ENCODE measurements at places on chromosomes 1 and 21. TPM values are rescaled to one million over a fixed set of nuclear protein-coding genes. Genes with fewer than 3 reads are reported as not detected.
A peak's percentile ranks its signal among the peaks of the same experiment; 100 is the strongest.

ANKRD13C gene
- 10.9 TPM for total RNA-seq

DNA sequence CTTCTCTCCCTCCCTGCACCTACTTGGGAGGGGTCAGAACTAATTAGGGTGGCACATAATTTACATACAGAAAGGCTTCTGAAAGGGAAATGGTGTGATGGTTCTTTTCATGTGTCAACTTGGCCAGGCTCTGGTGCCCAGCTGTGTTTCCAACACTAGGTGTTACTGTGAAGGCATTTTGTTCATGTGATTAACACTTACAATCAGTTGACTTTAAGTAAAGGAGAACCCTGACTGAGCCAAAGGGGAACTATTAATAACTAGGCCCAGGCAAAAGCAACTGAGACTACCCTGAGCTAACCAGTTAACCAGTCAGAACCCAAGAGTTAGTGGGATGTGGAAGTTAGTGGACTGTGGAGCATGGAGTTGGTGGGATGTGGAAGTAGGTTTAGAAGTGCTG is 114.9 kb downstream of the SEC16B start:
- DNase-seq: no peak
- H3K27me3 ChIP-seq: no peaks in the 10 kb centered on the region

DNA sequence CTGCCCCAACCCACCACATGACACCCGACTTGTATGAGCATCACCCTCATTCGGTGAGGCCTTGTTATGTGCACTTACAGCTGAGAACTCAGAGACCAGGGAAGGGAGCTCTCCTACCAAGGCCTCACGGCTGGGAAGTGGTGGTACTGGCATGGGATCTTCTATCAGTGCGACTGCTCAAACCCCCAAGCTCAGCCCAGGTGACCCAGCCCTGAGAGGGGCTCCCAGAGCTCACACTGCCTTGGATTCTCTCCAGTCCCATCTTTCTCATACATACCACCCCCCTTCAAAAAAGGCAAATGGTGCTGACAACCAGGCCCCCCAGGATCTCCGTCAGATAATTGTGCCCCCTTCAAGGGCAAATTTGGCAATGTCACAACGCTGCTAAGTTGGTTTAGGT is 777 bp upstream of the PLA2G2F start:
- no peaks in the 10 kb centered on the region for H3K4me1 ChIP-seq
- peaks cover 13% of the 10 kb centered on the region for H3K27me3 ChIP-seq
- DNase-seq: no peak
- no peak overlapping the region for H3K27ac ChIP-seq
- H3K4me3 ChIP-seq: no peak overlapping the region

GRCh38 chr1:156083800-156084790 is 1.8 kb upstream of the MEX3A start:
- H3K27ac ChIP-seq: no peak overlapping the region
- no peak for DNase-seq
- peaks cover 11% of the 10 kb centered on the region for H3K4me1 ChIP-seq

WNT3A gene
- total RNA-seq: not detected

KRTAP19-1 gene
- not detected for total RNA-seq

SHISA4 gene
- 10.0 TPM for total RNA-seq

- H3K27me3 ChIP-seq: no peaks in the 10 kb centered on the region
- peaks cover 1% of the 10 kb centered on the region for H3K36me3 ChIP-seq
- no peak overlapping the region for H3K27ac ChIP-seq
- H3K4me3 ChIP-seq: no peak overlapping the region
- DNase-seq: peak; percentile 15
Measured at GRCh38 chr1:117967881-117968280, 38.3 kb downstream of the WDR3 start.

FALEC gene
- total RNA-seq: not detected

- H3K36me3 ChIP-seq: no peaks in the 10 kb centered on the region
- peak overlapping the region; percentile 84 for H3K4me3 ChIP-seq
- DNase-seq: peak; percentile 27
- H3K27ac ChIP-seq: peak overlapping the region; percentile 47
- no peaks in the 10 kb centered on the region for H3K4me1 ChIP-seq
- H3K27me3 ChIP-seq: no peaks in the 10 kb centered on the region
Measured at GRCh38 chr1:77218477-77219165, 609 bp downstream of the PIGK start.

PERM1 gene
- total RNA-seq: not detected

SERTAD4 gene
- total RNA-seq: under 0.01 TPM

- H3K4me3 ChIP-seq: no peak overlapping the region
- no peaks in the 10 kb centered on the region for H3K27me3 ChIP-seq
- peaks cover 3% of the 10 kb centered on the region for H3K4me1 ChIP-seq
- H3K27ac ChIP-seq: peak overlapping the region; percentile 56
Measured at GRCh38 chr1:65812065-65812464, 19.4 kb downstream of the PDE4B start.

GRCh38 chr1:241396747-241397681 is 40.0 kb upstream of the RGS7 start:
- H3K4me3 ChIP-seq: no peak overlapping the region
- no peaks in the 10 kb centered on the region for H3K36me3 ChIP-seq
- H3K27ac ChIP-seq: no peak overlapping the region
- no peaks in the 10 kb centered on the region for H3K4me1 ChIP-seq
- peak; percentile 18 for DNase-seq

DNA sequence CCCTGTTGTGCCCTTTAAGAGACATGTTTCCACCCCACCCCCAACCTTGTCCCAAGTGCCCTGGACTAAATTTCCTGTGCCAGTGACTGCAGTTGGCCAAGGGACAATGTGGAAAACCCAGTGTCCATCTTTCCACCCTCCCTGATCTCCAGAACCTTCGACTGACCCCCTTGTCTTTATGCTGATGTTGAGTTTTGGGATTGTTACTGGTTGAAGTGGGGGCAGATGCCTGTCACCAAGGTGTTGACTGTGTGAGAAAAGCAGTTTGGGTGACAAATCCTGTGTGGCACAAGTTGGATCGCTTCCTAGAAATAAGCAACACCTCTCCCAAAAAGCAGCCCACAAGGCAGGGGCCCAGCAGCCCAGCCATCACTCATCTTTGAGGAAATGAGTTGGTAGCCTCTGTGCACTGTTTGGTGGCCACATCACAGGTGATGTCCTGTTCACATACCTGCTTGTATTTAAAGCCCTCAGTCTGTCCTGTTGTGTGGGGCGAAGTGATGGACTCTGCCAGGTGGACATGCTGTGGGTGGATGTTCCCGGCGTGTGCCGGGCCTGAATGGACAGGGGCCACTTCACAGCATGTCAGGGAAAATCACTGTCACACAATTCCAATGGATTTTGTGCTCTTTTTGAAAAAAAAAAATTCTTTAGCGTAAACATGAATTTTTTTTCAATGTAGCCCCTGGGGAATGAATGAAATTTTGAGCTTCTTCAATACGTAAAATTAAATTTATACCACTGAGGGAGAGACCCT is 6.6 kb upstream of the MIIP start:
- no peak overlapping the region for H3K27ac ChIP-seq
- peaks cover 37% of the 10 kb centered on the region for H3K36me3 ChIP-seq
- H3K4me1 ChIP-seq: peaks cover 2% of the 10 kb centered on the region
- DNase-seq: no peak
- H3K4me3 ChIP-seq: no peak overlapping the region

- DNase-seq: no peak
- no peaks in the 10 kb centered on the region for H3K27me3 ChIP-seq
- H3K4me3 ChIP-seq: no peak overlapping the region
Measured at GRCh38 chr1:74681851-74682250, 8.3 kb upstream of the ERICH3 start.

C8A gene
- total RNA-seq: not detected

SMCP gene
- not detected for total RNA-seq

DNA sequence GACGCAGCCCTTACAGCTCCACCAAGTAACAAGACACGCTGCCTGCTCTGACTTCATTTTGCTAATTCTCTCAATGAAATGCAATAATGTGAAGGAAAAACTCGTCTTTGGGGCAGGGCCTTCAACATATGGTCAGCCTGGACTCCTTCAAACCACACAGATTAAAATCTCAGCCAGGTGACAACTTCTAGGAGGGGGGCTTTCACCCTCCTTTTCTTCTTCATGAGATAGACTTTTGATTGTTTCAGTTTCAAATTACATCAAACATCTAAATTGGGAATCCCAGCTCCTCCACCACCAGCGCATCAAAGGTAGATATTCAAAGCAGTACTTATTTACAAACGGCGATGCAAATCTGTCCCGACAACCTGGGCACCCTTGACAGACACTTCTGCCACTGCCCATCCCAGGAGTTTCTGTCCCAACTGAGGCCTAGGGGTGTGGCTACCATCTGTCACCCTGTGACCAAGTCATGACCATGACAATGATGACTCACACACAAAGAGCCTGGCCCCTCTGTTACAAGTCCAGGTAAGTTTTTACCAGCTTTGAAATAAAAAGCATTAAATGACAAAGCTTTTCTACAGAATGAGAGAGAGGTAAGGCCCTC is 29.7 kb downstream of the SSBP3 start:
- peaks cover 31% of the 10 kb centered on the region for H3K36me3 ChIP-seq
- no peak overlapping the region for H3K27ac ChIP-seq
- H3K4me3 ChIP-seq: no peak overlapping the region

TRIM17 gene
- not detected for total RNA-seq

AMY1C gene
- total RNA-seq: not detected

- no peak for DNase-seq
- no peak overlapping the region for H3K4me3 ChIP-seq
- no peak overlapping the region for H3K27ac ChIP-seq
- H3K4me1 ChIP-seq: no peaks in the 10 kb centered on the region
- peaks cover 4% of the 10 kb centered on the region for H3K36me3 ChIP-seq
Measured at GRCh38 chr1:6294080-6294889, 33.4 kb upstream of the GPR153 start.

- peak overlapping the region; percentile 56 for H3K27ac ChIP-seq
- no peak overlapping the region for H3K4me3 ChIP-seq
- H3K27me3 ChIP-seq: no peaks in the 10 kb centered on the region
- peak; percentile 91 for DNase-seq
- no peaks in the 10 kb centered on the region for H3K36me3 ChIP-seq
- peaks cover 11% of the 10 kb centered on the region for H3K4me1 ChIP-seq
Measured at GRCh38 chr1:58395355-58395754, 151.2 kb downstream of the OMA1 start.

GRCh38 chr1:13469343-13469742 is 44.5 kb downstream of the LRRC38 start:
- H3K27me3 ChIP-seq: no peaks in the 10 kb centered on the region
- no peaks in the 10 kb centered on the region for H3K4me1 ChIP-seq
- H3K4me3 ChIP-seq: no peak overlapping the region
- H3K27ac ChIP-seq: no peak overlapping the region
- no peak for DNase-seq

GRCh38 chr1:56185493-56185892 is 393.9 kb downstream of the PLPP3 start:
- H3K27ac ChIP-seq: no peak overlapping the region
- peak; percentile 18 for DNase-seq
- H3K4me1 ChIP-seq: peaks cover 5% of the 10 kb centered on the region
- H3K36me3 ChIP-seq: no peaks in the 10 kb centered on the region
- H3K4me3 ChIP-seq: no peak overlapping the region

- peaks cover 42% of the 10 kb centered on the region for H3K27me3 ChIP-seq
- H3K4me1 ChIP-seq: no peaks in the 10 kb centered on the region
- no peak overlapping the region for H3K27ac ChIP-seq
- H3K36me3 ChIP-seq: no peaks in the 10 kb centered on the region
Measured at GRCh38 chr1:2000432-2000831, 3.2 kb downstream of the CFAP74 start.

DNA sequence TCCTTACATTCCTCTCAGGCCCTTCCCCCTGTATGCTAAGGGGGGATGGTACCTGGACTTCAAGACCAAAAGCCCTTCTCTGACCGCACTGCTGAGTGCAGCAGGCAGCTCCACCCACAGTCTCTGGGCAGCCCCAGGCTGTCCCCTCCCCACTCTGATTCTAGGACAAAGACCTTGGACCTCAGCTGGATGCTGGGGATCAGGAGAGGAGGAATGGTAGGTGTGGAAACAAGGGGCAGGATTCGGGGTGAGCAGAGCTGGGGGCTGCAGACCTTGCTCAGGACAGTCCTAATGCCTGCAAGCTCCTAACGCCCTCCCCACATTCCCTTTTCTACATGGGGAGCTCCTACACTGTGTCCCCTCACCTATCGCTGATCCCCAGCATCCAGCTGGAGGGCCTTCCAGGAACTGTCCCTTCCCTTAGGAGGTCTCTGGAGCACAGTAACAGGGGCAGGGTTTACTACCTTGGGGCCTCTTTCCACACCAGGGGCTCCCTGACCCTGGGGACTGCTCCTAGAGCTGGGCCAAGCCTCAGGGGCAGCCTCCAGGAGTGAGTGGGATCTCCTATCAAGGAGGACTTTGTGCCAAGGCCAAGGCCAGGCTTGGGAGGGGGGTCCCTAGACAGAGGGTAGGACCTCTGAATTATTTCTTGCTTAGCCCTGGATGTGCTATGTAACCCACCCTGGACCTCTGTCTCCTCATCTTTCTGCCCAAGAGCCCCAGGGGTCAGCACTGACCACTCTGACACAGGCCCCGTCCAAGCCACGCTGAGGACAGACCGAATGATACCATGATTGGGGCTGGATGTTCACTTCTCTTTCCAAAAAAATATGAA is 5.6 kb downstream of the CLDN19 start:
- DNase-seq: no peak
- H3K4me3 ChIP-seq: no peak overlapping the region
- no peaks in the 10 kb centered on the region for H3K27me3 ChIP-seq
- no peaks in the 10 kb centered on the region for H3K4me1 ChIP-seq

DNA sequence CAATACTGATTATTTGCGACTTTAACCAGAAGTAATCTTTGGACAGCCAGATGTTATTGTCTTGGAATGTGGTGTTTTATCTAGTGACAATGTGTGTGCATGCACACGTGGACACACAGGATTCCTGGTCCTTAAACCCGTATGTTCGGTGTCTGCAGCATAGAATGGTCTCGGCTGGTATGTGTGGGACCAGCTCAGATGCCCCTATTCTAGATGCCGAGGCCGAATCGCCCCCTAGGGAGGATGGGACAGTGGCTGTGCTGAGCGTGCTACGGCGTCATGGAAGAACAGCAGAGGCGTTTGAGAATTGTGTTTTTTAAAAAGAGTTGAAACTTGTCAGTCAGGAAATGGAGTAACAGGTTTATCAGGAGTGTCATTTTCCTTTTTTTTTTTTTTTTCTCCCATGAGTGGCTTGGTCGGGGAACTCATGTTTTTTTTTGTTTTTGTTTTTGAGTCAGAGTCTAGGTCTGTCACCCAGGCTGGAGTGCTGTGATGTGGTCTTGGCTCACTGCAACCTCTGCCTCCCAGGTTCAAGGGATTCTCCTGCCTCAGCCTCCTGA is 30.1 kb downstream of the SKI start:
- no peak overlapping the region for H3K4me3 ChIP-seq
- no peak overlapping the region for H3K27ac ChIP-seq
- no peak for DNase-seq
- no peaks in the 10 kb centered on the region for H3K27me3 ChIP-seq

JAM2 gene
- 0.83 TPM for total RNA-seq

GRCh38 chr1:47774986-47775834 is 222.0 kb downstream of the TRABD2B start:
- H3K27ac ChIP-seq: no peak overlapping the region
- no peak for DNase-seq
- no peaks in the 10 kb centered on the region for H3K27me3 ChIP-seq
- no peaks in the 10 kb centered on the region for H3K4me1 ChIP-seq
- no peak overlapping the region for H3K4me3 ChIP-seq
- no peaks in the 10 kb centered on the region for H3K36me3 ChIP-seq

- no peaks in the 10 kb centered on the region for H3K27me3 ChIP-seq
- no peak overlapping the region for H3K27ac ChIP-seq
- H3K4me3 ChIP-seq: no peak overlapping the region
Measured at GRCh38 chr1:183082650-183083049, 59.4 kb downstream of the LAMC1 start.
